ENCODE measurements at places on chromosomes 11 and 22.

GRCh38 chr22:49871482-49871881 lies 17.8 kb downstream of the ZBED4 start:
- no peak for DNase-seq

GRCh38 chr22:36384766-36385481 lies 2.8 kb downstream of the MYH9 start:
- DNase-seq, result peak; percentile 42

- no peak for DNase-seq
Measured at GRCh38 chr11:2142762-2143202, 3.6 kb upstream of the IGF2 start.

DNA sequence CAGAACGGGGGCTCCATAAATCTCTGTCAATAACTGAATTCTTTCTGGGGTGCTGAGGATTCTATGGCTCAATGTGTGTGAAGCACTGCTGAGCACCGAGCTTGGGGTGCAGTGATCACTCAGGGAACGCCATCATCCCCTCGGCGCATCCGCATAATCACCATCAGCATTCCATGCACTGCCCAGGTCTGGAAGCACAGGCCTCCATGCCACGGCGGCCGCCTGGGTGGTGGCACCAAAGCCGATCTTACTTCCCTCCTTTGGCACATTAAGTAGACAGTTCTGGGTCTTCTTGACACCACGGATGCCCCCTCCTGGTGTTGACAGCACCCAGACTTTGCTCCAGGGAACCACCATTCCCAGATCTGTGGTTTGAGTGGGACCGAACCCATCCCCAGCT lies 15.6 kb downstream of the LTO1 start:
- no peak for DNase-seq

- DNase-seq, result no peak
Measured at GRCh38 chr11:41320238-41320637, 139.2 kb downstream of the LRRC4C start.

DNA sequence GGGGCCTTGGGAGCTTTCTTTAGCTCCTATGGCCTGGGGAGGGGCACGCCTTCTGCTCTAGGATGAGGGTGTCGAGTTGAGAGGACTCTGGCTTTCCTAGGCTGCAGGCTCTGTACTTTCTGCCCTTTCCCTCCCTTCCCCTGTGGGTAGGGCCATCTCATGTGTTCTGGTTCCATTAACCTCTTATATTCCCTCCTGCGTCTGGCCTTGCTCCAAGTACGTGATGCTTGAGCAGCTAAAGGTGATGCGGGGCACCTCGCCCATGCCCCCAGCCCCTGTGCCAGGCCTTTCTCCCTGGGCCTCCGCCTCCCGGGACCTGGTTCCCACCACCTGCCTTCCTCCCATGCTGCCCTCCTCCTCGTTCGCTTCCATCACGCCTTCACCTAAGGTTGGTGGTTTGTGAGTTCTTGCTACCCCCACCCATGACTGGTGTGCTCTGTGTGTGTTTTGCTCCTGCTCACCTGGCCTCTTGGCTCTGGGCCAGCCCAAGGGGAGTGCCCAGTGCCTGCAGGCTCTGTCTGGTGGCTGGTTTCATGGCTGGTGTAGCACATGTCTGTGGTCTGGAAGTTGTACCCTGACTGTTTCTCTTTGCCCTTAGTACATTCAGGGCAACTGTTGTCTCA lies 34.1 kb downstream of the PHLDB1 start:
- no peak for DNase-seq

- no peak for DNase-seq
Measured at GRCh38 chr11:20093775-20094174, 66.5 kb downstream of the DBX1 start.

GRCh38 chr11:111322534-111322933 lies 24.2 kb downstream of the POU2AF3 start:
- no peak for DNase-seq

GRCh38 chr11:65156256-65156655 lies 13.8 kb upstream of the SPDYC start:
- DNase-seq, result no peak

GRCh38 chr11:33525789-33526188 lies 174.8 kb downstream of the C11orf91 start:
- no peak for DNase-seq

GRCh38 chr11:76209973-76210930 lies 4.0 kb upstream of the WNT11 start:
- DNase-seq, result no peak

GRCh38 chr11:98600103-98600502 lies 420.6 kb upstream of the CNTN5 start:
- no peak for DNase-seq

DNA sequence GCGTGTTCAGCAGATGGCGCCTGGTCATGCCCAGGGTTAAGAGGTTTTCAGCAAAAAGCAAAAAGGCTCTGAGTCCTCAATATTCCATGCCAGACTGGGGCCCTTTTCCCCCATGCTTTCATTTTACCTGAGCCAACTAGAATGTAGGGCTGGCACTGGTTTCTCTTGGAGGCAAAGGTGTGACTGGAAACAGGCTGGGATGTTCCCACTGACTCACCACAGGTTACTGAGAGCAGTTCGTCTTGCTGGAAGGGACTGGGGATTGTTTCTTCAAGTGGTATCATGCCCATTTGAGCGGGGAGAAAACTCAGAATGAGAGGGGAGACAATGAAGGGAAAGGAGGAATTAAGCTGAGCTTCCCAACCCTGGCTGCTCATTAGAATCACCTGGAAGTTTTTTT lies 243.9 kb downstream of the TENM4 start:
- DNase-seq, result no peak

DNA sequence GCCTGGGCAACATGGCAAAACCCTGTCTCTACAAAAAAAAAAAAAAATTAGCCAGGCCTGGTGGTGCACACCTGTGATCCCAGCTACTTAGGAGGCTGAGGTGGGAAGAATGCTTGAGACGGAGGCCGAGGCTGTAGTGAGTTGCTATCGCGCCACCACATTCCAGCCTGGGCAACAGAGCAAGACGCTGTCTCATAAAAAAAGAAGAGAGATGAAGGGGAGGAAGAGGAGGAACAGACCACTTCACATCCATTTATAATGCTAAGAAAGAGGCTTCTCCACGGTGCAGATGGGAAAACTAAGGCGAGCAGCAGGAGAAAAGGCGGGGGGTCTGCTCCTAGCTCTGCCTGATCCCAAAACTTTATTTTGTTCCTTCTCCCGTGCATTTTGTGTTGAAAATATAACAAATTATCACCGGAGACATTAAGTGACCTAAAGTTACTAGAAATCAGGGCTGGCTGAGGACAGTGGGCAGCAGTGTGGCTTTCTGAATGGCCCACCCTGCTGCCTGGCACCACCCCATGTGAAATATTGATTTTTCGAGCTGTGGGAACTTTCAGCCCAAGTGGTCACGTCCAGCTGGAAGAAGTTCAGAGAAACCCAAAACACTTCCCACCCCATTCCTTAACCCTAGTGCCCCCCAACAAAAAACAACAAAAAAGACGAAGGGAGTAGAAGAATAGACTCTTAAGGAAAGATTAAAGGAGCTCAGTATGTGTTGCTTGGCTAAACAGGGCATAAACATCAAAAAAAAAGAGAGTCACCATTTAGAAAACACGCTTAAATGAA lies 9.5 kb downstream of the MYH9 start:
- DNase-seq, result no peak

DNA sequence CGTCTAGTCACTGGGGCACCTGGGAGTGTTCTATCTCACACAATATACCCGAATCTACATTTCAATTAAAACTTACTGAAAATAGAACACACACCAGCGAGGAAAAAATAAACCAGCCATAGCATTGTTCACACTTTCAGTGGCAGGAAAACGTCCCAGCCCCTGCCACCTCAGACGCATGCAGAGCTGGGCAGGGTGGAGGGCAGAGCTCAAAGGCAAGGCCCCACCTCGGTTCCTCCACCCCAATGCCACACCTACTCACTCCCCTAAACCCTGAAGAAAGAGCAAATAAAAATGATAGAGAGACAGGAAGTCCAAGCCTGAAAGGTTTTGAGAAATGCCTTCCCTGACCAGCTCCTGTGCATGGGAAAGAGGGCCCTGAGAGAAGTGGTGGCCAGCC lies 14.8 kb downstream of the B3GNT6 start:
- no peak for DNase-seq

DNA sequence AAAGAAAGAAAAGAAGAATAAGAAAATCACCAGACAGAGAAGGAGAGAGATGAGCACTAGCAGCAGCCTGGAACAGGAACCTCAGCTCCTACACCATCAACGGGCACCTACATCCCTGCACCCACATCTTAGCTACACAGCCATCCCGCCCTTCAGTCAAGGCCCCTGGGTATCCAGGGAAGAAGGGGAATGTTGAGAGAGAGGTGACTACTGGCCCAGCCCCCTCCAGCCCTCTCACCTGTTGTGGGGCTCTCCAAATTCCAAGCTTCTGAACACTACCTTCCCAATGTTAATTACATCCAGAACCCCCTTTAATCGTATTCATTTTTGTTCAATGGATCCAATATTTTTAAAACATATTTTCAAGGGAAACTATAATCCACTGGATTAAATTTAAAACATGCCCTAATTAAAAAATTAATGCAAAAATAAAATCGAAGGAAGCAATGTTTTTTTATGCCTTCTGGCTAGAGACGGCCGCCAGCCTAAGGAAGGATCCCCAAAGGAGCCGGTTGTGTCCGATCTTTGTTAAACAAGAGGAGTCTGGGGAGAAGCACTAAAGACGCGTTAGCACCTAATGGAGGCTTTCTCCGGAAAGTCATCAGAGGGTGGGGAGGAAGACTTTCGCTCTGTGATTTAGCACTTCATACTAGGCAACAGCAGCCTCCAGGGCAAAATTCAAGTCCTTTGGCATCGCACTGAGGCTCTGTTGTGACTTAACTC lies 9.5 kb downstream of the TPST2 start:
- no peak for DNase-seq

DNA sequence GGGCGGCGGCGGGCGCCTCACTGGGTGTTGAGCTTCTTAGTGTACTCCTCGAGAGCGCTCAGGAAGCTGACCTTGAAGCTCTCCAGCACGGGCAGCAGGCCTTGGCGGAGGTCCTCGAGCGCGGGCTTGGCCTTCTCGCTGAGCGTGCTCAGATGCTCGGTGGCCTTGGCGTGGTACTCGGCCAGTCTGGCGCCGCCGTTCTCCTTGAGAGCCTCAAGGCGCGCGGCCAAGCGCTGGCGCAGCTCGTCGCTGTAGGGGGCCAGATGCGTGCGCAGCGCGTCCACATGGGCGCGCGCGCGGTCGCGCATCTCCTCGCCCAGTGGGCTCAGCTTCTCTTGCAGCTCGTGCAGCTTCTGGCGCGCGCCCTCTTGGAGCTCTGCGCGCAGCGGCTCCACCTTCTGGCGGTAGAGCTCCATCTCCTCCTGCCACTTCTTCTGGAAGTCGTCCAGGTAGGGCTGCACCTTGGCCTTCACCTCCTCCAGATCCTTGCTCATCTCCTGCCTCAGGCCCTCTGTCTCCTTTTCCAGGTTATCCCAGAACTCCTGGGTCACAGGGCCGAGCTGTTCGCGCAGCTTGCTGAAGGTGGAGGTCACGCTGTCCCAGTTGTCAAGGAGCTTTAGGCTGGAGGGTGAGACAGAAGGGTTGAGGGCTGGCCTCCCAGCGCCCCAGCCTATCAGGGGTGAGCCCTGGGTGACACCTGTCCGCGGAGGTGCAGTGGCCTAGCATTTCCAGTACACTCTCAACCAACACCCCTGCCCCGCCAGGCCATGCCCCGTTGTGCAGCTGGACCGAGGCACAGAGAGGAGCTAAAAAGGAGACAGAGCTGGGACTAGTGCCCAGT lies 1.4 kb downstream of the APOA1 start:
- DNase-seq, result peak; percentile 69

DNA sequence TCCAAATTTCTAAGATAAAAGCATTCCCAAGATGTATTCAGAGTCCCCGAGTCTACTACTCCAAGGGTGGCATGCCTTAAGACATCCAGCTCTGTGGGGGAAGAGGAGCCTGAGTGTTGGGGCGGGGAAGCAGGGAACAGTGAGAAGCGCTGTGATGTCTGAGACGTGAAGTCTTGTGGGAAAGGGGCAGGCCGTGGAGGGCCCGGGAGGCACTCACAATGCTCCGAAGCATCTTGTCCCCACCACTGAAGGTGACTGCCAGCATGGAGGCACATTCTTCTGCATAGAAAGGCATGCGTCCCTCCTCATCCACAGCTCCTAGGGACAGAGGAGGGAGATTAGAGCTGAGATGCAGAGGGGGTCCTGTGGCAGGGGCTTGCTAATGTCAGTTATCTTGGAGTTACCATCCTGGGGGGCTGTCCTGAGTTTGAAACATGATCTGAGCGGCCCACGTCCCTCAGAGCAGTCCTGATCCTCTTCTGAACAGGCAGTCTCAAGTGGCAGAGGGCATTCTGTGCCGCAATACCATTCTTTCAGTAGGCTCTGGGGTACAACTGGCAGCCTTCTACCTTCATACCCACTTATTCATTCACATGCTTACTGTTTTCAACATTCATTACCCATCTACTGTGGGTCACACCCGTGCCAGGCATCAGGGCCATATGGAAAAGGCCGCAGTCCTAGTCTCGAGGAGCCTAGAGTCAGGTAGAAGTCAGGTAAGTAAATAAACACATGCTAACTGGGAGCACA lies 8.7 kb downstream of the PCSK7 start:
- DNase-seq, result no peak

- no peak for DNase-seq
Measured at GRCh38 chr11:65609229-65609628, 4.8 kb downstream of the MAP3K11 start.

GRCh38 chr11:43943931-43944751 lies 1.7 kb downstream of the C11orf96 start:
- DNase-seq, result no peak

DNA sequence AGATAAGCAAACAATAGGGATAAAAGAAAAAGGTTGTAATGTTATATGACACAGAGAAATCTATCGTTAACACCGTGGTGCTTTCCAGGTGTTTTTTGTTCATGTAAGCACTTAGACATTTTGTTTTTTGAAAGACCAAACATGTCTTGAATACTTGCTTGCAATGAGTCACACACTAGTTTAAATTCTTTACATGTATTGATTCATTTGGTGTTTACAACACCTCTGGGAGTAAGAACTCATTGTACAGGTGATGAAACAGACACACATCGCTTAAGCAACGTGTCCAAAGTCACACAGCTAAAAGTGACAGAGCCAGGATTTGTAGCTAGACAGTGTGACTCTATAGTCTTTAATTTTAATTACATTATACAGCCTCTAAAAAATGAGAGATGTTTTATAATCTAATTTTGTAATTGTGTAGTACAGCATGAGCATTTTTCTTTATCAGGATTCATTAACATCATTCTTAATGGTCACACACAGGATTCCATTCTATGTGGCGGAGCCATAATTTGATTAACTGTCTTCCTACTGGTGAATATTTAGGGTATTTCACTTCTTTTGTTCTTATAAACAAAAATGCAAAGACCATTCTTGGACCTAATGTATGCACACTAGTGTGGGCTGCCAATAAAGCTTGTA lies 148.8 kb downstream of the DBX1 start:
- no peak for DNase-seq

GRCh38 chr22:45208993-45209838 lies 31.5 kb downstream of the KIAA0930 start:
- DNase-seq, result no peak

- no peak for DNase-seq
Measured at GRCh38 chr11:114713756-114714155, 35.4 kb downstream of the NXPE2 start.

- no peak for DNase-seq
Measured at GRCh38 chr11:32817181-32817851, 12.4 kb upstream of the PRRG4 start.

- DNase-seq, result no peak
Measured at GRCh38 chr11:74123008-74123448, 47.8 kb downstream of the C2CD3 start.

- no peak for DNase-seq
Measured at GRCh38 chr11:36037031-36037430, 93.2 kb downstream of the LDLRAD3 start.

GRCh38 chr11:19711911-19712280 lies 741 bp upstream of the NAV2 start:
- DNase-seq, result no peak

Data from T-helper 1 cell (primary cell).